ENCODE measurements at places on chromosomes 7 and 10.

DNA sequence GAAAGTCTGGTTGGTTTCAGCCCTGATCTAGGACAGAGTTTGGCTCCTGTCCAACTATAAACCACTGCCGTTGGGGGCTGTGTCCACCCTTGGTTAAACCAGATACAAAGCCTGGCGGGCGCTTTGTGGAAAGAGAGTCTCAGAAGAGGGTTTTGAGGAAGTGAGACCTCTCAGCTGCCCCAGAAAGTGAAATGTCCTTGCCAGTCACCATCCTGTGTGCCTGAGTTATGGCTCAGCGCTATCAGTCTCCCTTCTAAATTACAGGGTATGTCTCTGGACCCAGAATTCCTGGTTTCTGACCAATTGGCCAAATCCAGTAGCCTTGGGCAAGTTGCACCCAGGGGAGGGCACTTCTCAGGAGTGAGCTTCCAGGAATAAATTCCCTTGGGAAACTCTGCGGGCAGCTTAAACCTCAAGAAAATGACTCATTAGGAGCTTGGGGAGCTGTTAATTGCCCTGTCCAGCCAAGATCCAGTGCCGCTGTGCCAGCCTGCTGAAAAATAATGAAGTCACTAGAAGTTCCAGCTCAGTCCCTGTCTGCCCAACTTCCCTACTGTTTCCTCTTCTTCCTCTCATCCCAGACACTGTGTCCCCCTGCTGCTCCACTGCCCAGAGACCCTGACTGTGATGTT, 66.7 kb upstream of the PDZD8 start:
- DNase-seq, result no peak

DNA sequence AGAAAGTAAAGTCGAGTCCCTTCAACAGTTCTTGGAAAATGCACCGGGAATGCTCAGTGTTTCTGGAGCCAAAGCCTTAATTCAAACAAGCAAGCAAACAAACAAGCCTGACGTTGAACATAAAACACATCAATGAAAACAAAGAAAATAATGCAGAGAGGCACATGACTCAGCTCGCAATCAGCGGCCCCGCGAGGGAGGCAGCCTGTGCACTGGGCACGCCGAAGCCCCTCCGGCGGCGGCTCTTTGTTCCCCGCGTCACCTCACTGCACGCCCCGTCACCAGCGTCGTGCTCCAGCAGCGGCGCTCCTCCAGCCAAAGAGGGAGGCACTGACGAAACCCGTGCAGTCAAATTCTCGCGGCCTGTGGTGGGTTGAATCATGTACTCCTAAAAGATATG, 151.5 kb downstream of the DNAJB6 start:
- DNase-seq, result peak; percentile 81

GRCh38 chr10:112904000-112904399, 46.0 kb upstream of the TCF7L2 start:
- DNase-seq, result no peak

GRCh38 chr7:156751319-156751718, 110.7 kb downstream of the RNF32 start:
- no peak for DNase-seq

DNA sequence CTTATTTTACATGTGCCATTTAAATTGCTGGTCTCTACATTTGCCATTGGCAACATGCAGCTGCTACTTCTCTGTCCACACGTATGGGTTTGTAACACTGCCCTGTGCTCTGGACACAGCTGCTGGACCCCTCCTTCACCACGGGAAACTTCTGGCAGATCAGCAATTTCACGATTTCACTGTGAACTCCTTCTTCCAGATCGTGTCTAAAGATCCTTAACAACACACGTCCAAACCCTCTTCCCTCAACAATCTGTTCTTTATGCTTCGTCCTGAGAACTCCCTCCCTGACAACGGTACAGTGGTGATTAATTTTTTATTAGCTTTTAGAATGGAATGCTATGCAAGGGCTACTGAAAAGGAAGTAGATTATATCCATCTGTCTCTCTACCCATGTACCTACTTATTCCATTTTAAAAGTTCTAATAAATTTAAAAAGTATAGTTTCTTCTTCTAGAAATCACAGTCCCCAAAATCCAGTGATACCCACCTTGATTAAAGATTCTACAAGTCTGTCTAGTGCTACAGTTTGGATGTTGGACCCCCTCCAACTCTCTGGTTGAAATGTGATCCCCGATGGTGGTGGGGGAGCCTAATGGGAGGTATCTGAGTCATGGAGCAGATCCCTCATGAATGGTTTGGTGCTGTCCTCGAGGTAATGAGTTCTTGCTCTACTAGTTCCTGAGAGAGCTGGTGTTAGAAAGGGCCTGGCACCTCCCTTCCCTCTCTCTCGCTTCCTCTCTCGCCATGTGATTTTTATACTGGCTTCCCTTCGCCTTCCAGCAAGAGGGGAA, 81.0 kb downstream of the KIAA1549 start:
- no peak for DNase-seq

DNA sequence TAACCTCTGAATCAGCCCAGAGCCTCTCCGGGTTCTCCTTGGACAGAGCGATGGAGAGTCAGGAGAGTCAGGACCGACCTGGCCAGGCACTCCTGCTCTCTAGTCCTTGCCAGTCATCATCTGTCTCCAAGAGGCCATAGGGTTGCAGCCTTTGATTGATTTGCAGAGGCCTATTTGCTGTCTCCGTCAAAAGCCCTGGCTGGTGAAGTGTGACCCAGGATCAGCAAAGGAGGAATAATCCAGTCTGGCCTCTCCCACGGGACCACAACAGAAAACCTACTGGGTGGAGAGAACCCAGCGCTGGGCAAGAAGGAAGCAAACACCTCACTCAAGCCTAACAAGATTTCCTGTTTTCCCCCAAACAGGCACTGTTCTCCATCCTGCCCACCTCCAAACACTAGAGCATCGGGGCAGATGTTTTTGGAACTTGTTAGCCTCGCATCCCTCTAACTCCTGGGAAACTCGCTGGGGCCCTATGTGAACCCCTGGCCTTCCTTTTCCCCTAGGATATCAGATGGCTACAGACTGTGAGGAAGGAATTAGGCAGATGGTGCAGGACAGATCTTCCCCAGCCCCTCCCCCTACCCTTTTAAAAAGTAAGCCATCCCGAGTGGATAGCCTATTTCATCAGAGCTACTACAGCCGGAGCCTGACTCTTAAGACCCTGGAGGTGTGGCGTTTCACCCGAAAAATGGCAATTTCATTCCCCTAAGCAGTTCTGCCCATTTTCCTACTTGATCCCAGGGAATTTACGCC, 54.3 kb downstream of the PODXL start:
- DNase-seq, result no peak

GRCh38 chr10:17802976-17803375, 6.2 kb upstream of the MRC1 start:
- no peak for DNase-seq

GRCh38 chr7:35520810-35521625, 173.9 kb downstream of the HERPUD2 start:
- no peak for DNase-seq

- DNase-seq, result no peak
These were observed 56.1 kb downstream of the ABI1 start for GRCh38 chr10:26804418-26805393.

Measured in osteocyte (in vitro differentiated cells).